Central memory CD8-positive, alpha-beta T cell (primary cell): ENCODE measurements at places on chromosomes 11 and 22.

DNA sequence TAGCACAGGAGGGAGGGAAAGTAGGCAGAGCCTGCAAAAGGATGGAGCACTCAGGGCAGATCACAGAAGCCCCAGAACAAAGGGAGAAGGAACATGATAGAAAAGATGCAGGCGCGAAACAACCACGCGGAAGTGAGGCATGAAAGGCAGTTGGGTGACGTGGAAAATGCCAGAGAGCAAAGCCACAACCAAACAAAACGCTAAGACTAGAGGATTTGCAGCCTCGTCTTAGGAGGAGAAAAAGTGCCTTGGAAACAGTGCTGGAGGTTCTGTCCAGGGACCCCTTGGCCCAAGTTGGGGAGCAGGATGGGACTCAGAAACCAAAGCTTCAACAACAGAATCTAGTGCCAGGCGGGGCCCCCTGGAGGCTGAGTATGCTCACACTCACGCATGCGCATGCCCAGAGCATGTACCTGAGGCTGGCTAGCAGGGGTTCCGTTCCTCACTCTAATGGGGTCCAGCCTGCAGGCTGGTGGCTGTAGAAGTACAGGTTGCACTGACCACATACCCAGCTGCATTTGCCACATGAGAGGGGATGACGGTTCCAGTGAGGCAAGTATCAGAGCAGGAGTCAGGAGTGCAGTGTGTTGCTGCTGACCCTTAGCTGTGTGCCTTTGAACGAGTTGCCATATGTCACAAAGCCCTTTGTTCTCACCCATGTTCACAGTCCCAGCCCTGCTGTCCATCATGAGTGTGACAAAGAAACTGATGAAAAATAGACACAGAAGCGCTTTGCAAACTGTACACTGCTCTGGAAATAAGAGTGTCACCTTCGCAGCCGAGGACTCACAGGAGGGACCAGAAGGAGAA is 568.6 kb upstream of the CADM1 start:
- no peak for DNase-seq

DNA sequence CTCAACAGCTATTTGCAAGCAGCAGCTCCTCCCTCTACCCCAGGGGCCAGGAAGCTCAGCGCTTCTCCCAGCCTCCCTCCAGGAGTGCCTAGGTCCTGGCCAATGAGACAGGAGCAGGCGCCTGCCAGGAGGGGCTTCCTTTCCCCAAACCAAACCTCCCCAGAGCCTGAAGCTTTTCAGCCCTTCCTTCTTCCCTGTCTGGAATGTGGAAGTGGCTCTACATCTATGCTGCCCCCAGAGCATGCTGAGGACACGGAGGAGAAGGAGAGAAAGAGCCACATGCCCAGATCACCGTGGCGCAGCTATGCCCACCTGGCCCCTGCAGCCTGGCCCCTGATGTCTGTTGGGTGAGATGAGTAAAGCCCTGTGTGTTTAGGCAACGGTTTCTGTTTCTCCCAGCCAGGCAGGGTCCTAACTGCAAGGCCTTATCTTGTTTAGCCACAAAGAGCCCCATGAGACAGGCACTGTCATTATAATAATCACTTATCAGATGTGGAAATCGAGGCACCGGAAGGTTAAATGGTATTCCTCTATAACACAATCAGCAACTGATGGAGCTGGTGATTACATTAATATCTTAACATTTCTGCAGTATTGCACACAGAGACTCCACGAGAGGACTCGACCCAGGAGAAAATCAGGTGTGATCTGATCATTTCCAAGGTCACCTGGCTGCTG is 315.8 kb downstream of the CTTN start:
- DNase-seq, result no peak

- no peak for DNase-seq
These were observed 103.5 kb upstream of the OR5AK2 start for GRCh38 chr11:56885177-56885576.

DNA sequence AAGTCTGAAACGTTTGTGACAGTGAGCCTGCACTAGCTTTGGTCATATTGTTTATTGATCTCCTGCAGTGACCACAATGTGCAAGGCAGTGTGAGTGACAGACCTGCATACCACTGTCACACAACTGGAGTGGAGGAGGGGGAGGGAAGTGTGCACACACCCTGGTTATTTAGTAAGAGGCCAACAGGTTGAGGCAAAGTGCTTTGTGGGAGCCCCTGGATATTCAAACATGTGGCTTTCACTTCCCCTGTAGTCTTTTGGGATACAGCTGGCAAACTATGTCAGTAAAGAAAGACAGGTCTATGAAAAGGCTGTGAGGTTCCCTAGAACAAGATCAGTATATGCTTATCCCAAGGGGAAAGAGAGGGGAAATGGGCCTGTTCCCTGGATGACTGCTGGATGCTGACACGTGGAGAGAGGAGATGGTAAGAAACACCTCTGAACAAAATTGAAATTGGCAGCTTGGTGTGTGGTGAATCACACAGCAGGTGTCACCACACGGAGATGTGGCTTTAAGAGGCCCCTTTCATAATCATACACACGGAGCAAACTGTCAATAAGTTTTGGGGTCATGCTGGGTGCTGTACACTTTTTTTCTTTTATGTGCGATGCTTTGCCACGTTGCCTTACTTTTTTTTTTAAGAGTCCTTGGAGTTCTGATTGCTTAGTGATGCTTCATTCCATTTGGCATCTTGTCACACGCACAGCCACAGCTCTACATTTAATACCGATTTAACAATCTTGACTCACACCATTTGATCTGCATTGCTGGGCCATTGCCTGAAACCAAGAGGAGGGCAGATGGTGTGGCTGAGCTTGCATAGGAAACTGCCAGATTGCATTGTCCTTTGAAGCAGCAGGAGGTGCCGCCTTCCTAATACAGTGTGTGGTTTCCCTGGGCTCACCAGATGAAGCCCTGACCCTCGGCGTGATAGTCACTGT is 11.3 kb downstream of the OSBP2 start:
- DNase-seq, result no peak

- no peak for DNase-seq
These were observed 13.2 kb downstream of the POLA2 start for GRCh38 chr11:65274735-65275682.

GRCh38 chr11:134753771-134754520 is 341.9 kb upstream of the B3GAT1 start:
- no peak for DNase-seq

GRCh38 chr11:67648140-67648795 is 2.3 kb downstream of the ACY3 start:
- peak; percentile 32 for DNase-seq

GRCh38 chr11:74417379-74417804 is 19.2 kb upstream of the PGM2L1 start:
- DNase-seq, result no peak

DNA sequence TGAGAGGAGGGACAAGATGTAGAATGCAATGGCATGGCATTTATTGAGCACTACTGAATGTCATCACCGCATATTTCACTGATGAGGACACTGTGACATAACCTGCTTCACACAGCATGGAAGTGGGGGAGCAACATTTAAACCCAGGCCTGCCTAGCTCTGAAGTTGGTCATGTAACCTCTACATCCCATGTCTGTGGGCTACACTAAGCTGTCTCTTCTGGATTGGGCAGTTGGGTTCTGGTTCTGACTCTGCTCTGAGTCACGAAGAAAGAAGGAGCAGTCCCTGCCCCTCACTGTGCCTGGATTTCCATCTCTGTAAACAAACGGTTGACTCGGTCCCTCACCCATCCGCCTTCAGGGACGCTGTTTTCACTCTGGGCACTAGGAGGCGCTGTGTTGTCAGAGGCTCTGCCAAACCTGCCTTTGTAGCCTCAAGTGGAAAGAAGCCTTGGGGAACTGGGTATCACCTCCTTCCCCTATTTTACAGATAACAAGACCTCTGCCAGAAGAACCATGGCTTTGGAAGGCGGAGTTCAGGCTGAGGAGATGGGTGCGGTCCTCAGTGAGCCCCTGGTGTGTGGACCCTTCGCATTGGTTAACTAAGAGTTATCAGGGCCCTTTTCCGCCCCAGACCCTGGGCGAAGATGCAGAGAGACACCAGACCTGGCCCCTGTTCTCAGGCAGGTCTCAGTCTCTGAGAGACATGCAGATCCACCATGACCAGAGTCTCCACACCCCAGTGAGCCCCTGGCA is 12.7 kb upstream of the ARHGEF17 start:
- DNase-seq, result peak; percentile 72

DNA sequence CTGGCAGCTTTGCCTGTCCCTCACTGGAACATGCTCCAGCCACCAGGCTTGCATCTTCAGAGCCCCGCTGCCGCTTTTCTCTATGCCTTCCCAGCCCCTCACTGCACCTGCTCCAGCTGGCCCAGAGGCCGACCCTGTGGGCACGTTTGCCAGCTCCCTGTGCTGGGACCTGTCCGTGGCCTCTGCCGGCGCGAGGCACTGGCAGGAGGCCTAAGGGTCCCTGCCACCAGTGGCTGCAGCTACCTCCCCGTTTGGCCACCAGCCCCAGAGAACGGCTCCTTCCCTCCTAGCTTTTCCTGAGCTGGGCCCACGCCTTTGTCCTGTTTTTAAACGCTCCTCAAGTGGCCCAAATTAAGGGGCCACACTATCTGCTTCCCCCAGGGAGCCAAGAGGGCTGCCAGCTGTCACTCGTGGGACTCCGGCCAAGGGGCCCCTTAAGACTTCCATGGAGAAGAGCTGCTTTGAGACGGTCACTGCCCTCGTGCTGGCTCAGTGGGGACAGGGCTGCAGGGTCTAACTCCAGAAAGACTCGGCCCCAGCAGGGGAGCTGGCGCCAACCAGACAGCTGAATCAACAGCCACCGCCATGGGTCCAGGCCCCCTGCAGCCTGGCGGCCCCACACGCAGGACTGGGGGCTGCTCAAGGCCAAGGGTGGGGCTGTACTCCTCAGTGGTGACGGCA is 24.6 kb upstream of the WNT7B start:
- DNase-seq, result no peak

DNA sequence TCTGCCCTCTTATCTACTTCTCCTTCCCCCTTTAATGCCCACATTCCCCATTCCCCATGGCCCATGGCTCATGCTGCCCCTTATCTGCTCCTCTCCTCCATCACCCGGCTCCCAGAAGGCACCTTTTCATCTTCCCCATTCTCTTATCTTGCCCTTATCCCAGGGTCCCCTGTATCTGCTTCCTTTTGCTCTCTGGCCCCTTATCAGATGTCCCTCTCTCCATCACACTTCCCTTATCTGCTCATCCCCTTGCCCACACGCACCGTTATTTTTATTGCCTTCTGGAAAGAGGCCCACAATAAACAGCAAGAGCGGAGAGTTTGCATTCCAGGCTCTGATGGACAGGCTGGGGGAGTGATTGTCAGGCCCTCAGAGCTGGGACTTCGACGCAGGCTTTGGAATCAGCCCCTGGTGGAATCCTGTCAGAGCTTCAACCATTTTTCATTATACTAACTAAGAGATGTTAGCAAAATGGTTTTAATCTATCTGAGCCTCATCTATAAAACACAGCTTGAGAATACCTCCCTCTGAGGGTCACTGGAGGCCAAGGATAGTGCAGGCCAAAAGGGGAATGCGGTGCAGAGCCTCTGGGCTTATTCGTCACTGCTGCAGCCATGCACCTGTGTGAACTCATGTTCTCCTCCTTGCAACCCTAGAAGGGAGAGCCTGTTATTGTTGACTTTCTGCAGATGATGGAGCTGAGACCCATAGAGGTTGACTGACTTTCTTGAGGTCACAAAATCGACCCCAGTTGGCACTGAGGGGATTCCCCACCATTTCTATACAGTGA is 37.0 kb upstream of the LRRC55 start:
- no peak for DNase-seq

DNA sequence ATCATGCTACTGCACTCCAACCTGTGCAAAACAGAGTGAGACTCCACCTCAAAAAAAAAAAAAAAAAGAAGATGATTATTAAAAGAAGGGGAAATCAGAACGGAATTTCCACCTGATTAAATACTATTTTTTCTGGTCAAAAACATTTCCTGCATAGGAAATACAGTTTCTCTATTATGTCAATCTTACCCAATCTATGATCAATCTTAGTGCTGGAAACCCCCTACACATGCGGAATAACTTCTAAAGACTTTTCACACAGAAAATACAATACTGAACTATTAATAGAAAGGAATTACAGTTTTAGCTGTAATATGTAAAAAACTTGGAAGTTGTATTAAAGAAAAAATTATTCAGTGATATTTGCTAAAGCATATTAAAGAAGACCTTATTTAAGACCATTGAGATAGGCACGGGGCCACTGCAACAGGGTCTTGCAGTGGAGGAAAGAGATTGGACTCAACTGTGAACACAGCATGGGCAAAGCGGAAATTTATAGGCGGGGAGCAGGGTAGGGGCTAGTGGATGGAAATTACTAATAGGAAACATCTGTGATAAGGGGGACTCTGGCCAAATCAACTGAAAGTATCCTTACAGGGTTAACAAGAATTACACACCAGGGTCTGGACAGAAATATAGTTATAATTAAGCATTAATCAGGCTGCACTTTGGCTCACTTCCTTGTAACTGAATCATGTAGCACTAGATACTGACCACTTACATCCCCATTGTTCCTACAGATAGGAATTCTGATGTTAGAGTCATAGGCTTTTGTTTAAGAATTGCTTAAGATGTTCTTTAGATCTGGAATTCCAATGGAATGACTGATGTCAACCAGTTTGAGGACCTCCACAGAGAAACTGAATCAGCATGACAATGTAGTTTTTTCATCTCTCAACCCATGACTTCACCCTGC is 411.5 kb upstream of the DDI1 start:
- DNase-seq, result no peak

GRCh38 chr11:118002010-118002540 is 15.9 kb downstream of the IL10RA start:
- peak; percentile 8 for DNase-seq

GRCh38 chr11:122861631-122862030 is 20.9 kb upstream of the JHY start:
- DNase-seq, result no peak

GRCh38 chr22:46499805-46500189 is 37.6 kb downstream of the CELSR1 start:
- DNase-seq, result no peak

DNA sequence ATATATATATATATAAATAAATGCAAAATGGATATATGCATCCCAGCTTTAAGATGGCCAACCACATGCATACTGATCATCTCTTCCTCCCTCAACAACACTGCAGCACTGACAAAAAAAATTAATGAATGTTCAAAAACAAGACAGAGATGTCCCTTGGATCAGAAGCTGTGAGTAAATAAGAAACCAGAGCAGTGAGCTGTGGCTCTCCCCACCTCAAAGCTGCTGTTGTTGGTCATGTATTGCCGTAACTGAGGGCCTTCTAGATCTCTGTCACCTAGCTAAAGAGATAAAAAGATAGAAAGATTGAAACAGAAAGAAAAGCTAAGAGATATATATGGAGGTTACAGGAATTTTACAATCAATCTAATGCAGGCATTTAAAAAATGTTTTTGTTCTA is 15.5 kb upstream of the TMEM135 start:
- no peak for DNase-seq

DNA sequence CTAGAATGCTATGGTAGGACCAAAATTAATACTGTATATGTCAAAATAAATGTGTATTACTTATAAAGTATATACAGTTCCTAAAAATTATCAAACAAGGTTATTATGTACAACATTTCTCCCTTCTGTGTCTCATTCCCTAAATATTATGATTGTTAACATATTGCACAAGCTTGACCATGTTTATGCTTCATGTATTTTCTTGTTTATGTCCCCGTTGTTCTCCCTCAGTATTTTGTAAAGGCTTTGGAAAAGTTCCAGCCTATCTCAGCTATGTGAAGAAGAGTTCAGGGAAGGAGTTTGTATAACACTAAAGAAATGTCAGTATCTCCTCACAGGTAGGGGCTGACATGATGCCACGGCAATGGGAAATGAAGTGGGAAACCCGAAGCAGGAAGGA is 19.6 kb downstream of the ADM start:
- no peak for DNase-seq
